ENCODE measurements at places on chromosomes 6 and 20.

- DNase-seq: no peak
These were observed 28.7 kb downstream of the GNAS start for GRCh38 chr20:58880994-58881752.

DNA sequence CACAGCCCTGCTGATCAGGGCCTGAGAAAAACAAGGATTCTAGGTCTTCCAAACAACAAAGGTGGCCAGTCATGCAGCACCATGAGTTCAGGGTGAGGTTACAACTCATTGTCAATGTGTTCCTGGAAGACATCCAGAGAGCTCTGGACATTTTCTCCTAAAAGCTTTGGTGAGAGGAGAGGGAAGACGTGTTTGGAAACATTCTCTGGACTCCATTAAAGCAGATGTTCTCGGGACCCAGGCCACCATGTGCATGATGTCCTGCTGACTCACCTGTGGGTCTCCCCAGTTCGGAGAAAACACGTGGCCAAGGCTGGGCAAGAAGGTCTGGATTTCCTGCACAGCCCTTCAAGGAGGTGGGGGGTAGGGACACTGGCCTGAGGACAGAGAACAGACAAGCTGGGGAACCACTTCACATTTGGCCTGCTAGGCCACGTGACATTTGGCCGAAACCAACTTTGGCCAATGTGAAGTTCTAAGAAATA lies 61.6 kb downstream of the KCNB1 start:
- no peak for DNase-seq

DNA sequence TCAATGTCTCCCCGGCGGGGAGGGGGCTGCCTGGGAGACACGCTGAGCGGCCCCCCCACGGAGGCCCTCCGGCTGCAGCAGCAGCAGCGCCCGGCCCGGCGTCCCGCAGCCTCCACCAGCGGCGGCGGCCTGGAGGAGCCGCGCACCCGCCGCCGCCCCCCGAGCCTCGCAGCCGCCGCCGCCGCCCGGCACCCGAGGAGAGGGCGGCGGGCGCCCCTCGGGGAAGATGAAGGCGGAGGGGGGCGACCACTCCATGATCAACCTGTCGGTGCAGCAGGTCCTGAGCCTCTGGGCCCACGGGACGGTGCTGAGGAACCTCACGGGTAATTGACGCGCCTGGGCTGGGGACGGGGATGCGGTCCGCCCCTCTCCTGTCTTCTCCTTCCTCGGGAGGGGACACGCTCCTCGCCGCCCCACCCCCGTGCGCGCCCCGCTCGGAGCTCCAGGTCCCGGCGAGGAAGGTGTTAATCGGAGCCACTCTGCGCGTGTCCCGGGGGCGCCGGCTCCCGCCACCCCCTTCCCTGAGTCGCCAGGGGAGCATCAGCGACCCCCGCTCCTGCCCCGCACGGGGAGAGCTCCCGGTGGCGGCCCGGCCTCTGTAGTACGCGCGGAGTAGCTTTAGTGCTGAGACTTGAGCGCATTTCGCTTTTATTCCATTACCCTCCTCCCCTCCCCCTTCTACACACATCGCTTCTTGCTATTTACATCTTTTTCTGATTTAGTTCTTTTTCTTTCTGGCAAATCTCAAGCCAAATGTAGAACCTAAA lies 686 bp downstream of the TMEM170B start:
- no peak for DNase-seq

GRCh38 chr6:158431560-158431959 lies 119.3 kb downstream of the TULP4 start:
- DNase-seq: no peak

All from fibroblast of skin of abdomen (primary cell).